ENCODE measurements at places on chromosomes 1 and 21.
A peak's percentile ranks its signal among the peaks of the same experiment; 100 is the strongest.

GRCh38 chr1:10401281-10401680 lies 2.4 kb downstream of the PGD start:
- DNase-seq = no peak

- no peak for DNase-seq
Measured at GRCh38 chr1:82045221-82045620, 244.5 kb downstream of the ADGRL2 start.

- DNase-seq = peak; percentile 78
Measured at GRCh38 chr1:118158924-118159323, 26.1 kb downstream of the SPAG17 start.

- DNase-seq = no peak
Measured at GRCh38 chr1:93699503-93700168, 18.0 kb upstream of the BCAR3 start.

- DNase-seq = no peak
Measured at GRCh38 chr1:221947731-221948130, 205.8 kb upstream of the DUSP10 start.

- DNase-seq = no peak
Measured at GRCh38 chr1:57329001-57329527, 94.8 kb downstream of the DAB1 start.

- DNase-seq = no peak
Measured at GRCh38 chr1:53305650-53306049, 22.2 kb downstream of the LRP8 start.

- DNase-seq = no peak
Measured at GRCh38 chr1:57089855-57090254, 124.0 kb upstream of the C8B start.

GRCh38 chr1:210662291-210663050 lies 333.8 kb downstream of the HHAT start:
- no peak for DNase-seq

- DNase-seq = no peak
Measured at GRCh38 chr1:80056179-80056578, 1049.6 kb upstream of the ADGRL4 start.

- no peak for DNase-seq
Measured at GRCh38 chr1:92346866-92347640, 48.2 kb downstream of the RPAP2 start.

DNA sequence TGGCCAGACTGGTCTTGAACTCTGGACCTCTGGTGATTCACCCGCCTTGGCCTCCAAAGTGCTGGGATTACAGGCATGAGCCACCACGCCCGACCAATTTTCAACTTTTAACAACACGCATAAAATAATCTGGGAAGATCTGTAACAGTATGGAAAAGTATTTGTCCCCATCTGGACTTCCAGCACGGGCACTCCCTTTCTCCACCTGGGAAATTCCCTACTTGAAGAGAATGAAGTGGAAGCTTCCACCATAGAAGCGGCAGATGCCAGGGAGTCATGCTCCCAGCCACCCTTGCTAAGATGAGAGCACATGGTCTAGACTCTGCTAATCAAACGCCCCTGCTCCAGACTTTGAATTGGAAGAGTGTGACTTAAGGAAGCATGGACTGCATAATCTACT lies 9.0 kb upstream of the GPR137B start:
- DNase-seq = no peak

DNA sequence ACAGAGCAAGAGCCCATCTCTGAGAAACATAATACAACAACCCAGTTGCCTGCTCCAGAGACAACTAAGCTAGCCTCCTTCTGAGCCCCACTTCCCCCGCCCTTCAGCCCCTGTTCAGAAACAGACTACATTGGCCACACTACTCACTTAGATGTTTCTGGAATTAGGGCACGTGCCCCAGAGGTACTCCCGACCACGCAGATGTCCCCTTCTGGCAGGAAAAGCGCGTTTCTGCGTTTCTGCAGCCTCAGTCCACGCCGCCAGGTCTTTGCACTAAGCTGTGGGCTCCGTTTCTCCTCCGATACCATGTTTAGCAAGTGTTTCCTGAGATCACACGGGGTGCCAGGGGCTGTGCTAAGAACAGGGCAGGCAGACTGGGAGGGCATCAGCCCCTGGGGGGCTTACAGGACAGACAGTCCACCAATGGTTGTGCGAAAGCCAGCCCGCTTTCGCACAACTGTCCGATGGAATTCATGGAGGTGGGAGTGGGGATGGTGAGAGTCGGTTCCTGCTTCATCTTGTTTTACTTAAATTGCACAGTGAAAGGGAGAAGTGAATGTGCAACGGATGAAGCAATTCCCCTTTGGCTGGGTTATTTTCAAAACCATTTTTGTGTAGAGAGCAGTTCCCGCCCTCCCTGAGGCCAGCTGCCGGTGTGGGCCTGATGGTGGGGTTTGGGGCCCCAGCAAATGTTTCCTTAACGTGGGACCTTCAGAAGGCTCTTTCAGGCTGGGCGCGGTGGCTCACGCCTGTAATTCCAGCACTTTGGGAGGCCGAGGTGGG lies 2.7 kb downstream of the PIK3CD start:
- DNase-seq = no peak

DNA sequence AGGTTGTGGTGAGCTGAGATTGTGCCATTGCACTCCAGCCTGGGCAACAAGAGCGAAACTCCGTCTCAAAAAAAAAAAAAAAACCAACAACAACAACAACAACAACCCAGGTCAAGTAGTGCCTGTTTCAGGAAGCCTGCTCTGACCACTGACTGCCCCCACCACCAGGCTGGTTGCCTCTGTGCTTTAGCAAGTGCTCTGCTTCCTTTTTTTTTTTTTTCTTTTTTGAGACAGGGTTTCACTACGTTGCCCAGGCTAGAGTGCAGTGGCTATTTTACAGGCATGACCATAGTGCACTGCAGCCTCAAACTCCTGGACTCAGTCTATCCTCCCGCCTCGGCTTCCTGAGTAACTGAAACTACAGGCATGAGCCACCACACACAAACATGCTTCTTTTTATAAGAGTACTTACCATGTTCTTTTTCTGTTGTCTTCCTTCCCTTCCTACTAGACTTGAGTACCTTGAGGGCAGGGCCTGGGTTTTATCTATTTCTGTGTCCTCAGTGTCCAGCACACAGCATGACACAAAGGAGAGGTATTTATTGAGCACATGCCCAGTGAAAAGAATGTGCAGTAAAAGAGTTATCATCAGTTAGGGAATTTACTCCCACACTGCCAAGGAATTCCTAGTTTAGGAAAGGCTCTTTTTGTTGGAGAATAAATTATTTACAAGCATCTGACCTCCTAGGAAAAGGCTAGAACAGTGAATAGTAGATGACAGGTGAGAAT lies 9.9 kb upstream of the COA7 start:
- peak; percentile 54 for DNase-seq

DNA sequence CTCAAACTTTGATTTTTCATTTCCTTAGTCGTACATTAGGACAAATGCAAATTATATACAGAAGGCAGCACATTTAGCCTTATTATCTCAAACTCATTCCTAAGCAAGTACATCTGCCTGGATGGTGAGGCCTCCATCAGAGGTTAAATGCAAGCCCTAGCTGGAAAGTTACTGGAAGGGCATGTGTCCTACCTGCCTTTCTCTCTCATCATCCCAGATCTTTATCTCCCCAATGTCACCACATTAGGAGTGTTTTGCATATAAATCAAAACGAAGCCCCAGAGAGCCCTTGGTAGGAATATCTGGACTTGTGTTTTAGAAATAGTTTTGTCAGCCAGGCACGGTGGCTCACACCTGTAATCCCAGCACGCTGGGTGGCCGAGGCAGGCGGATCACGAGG lies 35.0 kb downstream of the APP start:
- DNase-seq = no peak

DNA sequence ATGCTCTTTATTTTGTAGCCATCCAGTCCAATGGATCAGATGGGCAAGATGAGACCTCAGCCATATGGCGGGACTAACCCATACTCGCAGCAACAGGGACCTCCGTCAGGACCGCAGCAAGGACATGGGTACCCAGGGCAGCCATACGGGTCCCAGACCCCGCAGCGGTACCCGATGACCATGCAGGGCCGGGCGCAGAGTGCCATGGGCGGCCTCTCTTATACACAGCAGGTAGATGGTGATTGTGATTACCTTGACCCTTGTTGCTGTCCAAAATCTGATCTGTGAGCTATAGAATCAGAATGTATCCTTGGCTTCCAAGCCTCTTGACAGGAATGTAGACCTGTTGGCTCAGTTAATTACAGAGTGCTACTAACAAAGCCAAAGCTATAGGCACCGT lies 33.8 kb downstream of the ARID1A start:
- DNase-seq = no peak

DNA sequence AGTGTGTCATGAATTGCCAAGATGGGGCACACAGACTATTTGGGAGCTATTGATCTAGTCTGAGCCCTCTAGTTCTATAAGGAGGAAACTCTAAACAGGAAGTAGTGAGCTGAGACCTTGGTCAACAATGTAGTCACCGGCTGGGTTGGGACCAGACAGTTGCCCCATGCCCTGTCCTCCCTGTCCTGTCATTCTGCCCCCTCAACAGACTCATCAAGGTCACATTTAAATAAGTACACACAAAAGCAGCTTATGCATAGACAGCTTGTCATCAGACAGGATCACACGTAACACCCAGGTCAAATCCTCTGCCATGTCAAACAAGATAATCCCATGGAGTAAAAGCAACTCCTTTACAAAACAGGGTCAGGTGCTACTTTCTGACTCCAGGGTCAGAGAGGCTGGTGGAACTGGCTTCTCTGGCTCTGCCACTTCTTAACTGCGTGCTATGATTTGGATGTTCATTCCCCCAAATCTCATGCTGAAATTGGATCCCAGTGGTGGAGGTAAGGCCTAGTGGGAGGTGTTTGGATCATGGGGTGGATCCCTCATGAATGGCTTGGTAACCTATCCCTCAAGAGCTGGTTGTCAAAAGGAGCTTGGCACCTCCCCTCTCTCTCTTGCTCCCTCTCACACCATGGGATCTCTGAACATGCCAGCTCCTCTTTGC lies 128.9 kb downstream of the HIVEP3 start:
- no peak for DNase-seq

DNA sequence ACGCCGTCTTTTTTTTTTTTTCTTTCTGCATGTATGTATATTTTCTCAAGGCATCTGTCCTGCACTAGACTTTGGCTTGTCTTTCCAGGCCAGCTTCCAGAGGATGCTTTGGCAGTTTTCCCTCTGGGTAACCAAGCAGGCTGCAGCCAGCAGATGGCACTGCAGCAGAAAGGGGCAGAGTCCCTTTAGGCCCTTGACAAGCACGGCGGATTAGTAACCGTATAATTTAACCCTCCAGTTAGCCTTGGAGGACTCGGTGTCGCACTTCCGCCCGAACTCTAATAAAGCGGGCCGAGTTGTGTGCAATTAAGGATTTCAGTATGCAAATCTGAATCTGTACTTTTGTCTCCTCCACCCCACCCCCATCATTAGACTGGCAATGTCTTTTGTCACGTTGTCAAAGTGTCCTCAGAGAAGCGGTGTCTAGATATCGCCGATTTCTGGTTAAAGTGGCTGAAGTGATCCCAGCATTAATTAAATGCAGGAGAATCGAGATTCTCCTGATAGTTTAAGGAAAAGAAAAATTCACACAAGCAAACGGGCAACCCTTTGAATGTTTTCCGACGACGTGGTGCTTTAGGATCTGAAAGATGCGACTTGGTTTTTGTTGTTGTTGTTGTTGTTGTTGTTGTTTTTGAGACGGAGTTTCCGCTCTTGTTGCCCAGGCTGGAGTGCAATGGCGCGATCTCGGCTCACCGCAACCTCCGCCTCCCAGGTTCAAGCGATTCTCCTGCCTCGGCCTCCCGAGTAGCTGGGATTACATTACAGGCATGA lies 1.1 kb upstream of the TMEM167B start:
- DNase-seq = no peak
